ENCODE measurements at places on chromosomes 4 and X.

DNA sequence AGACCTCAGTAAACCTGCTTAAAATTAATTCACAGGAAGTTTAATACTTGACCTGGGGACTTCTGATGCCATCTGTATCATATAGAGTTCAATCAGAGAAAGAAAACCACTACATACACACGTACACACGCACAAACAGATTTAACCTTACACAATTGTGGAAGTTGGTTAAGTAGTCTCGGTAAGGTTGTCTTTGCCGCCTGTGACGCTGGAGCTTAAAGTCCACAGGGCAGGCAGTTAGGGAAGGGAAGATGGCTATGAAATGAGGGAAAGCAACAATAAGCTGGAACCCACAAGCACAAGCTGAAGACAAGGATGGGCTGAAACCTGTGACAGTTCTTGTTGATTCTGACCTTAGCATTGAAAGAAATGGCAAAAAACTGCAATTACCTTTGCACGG is 41.7 kb upstream of the TSPAN7 start:
- no peak for DNase-seq

DNA sequence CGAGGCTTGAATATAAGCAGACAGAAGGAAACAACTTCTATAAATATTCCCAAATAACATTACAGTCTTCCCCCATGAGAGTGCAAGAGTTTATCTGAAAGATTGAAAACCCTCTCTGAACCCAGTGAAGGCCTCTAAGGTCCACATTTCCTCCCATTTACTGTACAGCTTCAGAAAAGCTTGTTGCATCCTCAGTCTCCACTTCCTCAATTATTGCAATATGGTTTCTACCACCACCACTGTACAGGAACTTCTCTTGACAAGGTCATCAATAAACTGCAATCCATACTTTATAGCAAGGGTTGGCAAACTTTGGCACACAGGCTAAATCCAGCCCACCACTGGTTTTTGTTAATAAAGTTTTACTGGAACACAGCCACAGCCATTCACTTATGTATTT is 239.0 kb downstream of the THOC2 start:
- DNase-seq, result no peak

DNA sequence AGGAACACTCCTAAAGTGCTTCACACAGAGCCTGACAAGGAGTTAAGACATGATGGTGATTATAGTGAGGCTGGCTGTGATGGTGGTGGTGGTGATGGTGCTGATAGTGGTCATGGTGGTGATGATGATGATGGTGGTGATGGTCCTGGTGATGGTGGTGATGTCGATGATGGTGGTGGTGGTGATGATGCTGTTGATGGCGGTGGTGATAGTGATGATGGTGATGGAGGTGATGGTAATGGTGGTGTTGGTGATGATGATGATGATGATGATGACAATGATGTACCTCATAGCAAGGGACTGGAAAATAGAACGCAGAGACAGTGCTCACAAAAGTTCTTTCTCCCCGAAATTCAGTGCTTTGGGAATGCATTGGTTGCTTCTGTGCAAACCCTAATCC is 34.3 kb upstream of the PSAPL1 start:
- DNase-seq, result no peak

- DNase-seq, result no peak
Observed at GRCh38 chrX:38220415-38221390, at the start of gene SRPX. TSS of gene SRPX (minus strand) at chrX:38220871. CDS start at chrX:38220792, 79 bp downstream.

DNA sequence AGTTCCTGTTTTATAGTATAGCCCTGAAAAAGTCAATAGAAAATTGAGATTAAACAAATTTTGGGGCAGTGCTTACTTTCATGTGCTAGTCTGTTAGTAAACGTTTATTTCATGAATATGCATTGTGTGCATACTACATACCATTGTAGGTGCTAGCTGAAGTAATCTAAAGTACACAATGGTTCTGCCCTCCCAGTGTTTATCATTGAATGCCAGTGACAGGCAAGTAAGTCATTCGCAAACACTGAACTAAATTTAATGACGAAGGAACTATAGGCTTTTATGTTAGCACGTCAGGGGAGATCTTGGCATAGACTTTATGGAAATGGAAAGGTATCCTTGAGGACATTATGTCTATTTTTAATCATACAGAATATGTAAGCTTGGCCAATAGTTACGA is 426.9 kb upstream of the EPHA5 start:
- DNase-seq, result no peak

- no peak for DNase-seq
Observed at GRCh38 chr4:7301846-7302630, 109.7 kb downstream of the SORCS2 start.

DNA sequence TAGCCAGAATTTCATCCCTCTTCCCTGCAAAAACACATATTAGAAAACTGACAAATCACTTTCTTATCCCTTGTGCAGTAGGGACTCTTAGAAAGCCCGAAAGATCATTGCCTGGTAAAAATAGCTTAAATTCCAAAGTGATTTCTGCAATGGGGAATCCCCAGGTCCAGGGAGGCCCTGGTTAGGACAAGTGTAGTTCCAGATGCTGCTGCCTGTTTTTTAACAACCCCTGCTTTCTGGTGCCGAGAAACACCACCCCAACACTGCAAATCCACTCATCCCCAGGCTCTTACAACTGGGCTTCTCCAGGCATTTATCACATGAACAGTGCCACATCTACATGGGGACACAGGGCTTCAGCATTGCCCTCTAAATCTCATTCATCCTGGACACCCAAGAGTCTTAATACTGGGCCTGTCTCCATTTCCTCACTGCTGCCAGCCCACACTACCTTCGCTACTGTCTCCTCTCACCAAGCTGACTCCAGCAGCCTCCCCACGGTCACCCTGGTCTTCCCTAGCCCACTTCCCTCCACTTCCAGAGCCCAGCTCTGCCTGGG is 112.2 kb upstream of the PSAPL1 start:
- DNase-seq, result no peak

DNA sequence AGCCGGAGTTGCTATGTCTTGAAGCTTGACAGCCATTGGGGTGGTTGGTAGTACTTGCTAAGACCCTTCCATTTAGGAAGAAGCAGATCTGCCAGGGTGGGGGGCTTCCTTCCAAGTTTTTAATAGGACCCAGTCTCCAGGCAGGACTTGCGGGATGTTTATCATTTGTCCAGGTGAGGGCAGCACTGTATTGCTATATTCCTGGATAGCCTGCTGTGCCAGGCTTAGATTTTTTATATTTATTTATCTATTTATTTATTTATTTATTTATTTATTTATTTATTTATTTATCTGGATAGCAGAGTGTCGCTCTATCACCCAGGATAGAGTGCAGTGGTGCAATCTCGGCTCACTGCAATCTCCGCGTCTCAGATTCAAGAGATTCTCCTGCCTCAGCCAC is 87.4 kb upstream of the CT45A1 start:
- no peak for DNase-seq

DNA sequence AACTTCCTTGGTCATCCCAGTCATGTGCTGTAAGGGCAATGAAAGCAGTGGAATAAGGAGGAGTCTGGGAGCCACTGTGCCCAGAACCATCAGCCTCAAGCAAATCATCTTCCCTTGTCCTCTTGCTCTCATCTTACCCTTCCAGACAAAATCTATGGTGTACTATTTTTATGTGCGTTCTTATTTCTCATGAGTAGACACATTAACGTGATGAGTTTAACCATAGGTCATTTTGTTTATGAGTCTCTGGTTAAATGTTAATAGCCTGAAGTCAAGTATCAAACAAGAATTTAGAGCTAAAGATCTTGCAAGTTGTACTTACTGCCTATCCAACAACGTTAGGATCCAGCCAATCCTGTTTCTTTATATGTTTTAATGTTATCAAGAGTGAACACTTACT is 495.3 kb downstream of the SPRY1 start:
- no peak for DNase-seq

GRCh38 chr4:42844422-42845070 is 48.0 kb upstream of the GRXCR1 start:
- DNase-seq, result no peak

Measured in CD4-positive, alpha-beta T cell (primary cell).